ENCODE measurements at places on chromosomes 2 and 18.
A peak's percentile ranks its signal among the peaks of the same experiment; 100 is the strongest.

DNA sequence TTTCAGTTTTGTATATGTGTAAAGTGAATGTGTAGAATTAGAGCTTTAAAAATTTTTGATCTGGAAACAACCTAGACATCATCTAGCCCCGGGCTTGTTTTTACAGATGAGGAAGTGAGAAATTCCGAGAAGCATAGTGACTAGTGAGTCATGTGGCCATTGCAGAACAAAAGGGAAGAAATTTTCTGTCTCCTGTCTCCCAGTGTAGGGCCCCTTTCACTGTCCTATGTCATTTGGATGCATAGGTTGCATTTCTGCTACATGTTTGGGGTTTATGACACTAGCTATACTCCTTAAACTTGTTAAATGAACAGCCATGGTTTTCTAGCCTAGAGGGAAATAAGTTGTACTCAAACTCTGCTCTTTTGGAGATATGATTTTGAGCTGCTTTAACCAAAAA lies 84.6 kb downstream of the PLCL1 start:
- DNase-seq, result peak; percentile 11

DNA sequence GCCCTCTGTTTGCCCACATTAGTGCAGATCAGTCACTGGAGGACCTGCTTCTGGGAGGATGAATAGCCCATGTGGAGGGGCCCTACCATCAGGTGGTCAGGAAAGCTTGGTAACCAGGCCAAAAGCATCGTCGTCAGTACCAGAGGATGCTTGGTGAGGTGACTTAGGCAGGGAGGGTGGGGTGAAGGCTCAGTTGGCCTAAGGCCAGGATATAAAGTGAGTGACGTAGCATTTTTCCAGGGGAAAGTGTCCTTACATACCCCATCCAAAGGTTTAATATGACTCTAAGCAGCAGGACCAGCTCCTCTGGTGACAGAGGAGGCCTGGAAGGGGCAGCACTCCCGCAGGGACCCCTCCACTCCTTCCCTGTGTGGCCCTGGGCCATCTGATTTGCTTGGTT lies 27.7 kb upstream of the DNMT3A start:
- no peak for DNase-seq

DNA sequence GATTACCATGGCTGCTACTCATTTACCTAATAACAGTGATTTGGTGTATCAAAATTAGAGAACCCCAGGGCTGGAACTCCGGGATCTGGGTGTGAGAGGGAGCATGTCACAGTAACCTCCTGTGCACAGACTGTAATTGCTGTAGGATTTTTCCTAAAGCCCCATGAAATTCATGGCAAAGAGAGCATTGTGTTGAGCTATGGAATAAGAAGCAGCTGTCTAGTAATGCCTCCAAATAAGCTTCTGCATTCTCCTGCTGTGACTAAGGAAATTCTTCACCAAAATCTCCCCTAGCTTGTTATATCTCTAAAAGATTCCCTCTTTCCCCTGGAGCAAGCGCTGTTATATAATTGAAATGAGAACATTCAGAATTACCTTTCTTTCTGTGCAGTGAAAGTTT lies 158.1 kb upstream of the SPATS2L start:
- DNase-seq, result no peak

DNA sequence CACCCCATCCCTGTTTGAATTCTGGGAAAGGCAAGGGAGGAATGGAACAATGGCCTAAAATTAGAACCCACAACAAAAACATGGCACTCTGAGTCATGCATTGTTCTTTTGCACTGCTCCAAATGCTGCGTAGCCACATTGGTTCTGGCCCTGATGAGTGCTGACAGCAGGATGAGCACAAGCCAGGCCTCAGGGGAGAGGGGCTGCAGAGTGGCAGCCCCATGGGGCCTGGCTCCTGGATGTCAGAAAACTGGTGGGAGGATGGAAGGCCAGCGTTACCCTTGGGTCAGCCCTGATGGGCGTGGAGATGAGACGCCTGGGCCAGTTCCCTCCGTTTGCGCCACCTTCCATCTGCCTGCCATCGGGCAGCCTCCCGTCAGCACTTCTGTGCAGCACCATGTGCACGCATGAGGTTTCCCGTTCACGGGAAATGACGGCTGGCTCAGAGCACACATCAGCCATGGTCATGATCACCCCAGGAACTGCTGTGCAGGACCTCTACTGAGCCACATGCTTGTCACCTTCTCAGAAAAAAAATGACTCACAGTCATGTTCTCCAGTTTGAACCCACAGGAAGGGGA lies 65.6 kb downstream of the CYP26B1 start:
- no peak for DNase-seq

- DNase-seq, result no peak
These were observed 44.7 kb downstream of the WIPF1 start for GRCh38 chr2:174552880-174553279.

GRCh38 chr2:45315861-45316260 lies 295.2 kb downstream of the SRBD1 start:
- DNase-seq, result no peak

GRCh38 chr18:24456549-24456948 lies 3.9 kb upstream of the HRH4 start:
- no peak for DNase-seq

- DNase-seq, result no peak
These were observed 179.6 kb downstream of the SATB2 start for GRCh38 chr2:199278099-199278498.

DNA sequence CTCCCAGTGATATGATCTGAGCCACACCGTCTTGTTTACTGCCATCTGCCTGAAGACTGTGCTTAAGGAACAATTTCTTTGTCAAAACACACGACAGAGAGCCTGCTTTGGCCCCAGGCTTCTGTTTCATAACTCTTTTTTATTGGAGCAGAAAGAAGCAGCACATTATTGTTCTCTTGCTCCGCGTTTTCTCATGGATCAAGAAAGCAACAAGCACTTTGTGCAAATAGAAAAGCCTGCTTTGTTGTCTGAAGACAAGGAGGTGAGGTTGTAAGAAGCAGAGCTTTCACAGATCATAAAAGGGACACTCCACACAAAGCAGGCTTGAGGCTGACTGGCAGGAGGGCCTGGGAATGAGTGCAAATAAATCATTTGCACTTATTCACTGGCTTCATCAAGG lies 118.3 kb upstream of the FAM136A start:
- DNase-seq, result no peak

DNA sequence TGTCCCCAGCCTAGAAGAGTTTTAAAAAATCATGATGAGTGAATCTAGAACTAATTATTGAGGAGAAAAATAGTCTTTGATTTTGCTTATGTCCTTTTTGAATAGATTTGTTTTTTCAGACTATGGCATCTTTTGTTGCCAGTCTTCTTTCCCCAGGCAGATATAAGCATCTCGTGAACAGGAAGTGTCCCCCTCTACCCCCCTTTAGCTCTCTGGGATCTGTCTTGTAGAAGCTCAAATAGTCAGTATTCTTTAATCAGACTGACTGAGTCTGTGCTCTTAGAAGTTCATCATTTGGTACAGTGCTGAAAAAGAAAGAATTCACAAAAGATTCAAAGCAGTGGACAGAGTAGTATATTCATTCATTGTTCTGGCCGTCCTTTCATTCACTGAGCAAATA lies 10.4 kb downstream of the PRKCE start:
- no peak for DNase-seq

DNA sequence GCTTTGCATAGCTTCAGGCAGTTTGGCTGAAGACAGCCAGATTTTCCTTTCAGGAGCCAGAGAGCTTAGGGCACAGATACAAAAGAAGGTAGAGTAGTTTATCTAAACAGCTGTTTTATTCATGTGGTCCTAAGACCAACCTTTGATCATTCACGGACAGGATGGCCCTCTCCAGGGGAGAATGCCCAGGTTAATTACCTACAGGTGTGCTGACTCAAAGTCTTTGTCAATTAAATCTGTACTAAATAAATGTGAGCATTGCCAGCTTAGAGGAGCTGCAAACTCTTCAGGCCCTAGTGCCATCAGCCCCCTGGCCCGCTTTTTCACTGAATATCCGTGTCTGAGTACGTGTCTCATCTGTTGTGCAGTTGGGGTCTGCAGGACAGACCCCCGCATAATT lies 554.7 kb downstream of the NUP35 start:
- DNase-seq, result no peak

DNA sequence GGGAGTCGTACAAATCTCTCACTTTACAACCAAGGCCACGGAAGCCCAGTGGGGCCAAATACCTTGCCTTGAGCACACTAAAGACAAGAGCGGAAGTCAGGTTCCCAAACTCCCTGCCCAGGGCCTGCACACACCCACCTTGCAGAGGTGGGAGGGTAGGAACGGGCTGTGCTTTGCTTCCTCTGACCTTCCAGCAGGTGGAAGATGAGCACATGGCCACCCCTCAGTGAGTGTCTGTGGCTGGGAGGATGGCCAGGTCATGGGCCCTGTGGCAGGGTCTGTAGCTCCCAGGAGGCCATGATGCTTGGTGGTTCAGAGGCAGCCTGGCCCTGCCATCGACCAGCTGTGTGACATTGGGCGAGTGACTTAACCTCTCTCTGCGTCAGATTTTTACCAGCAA lies 218.2 kb downstream of the ZBTB7C start:
- DNase-seq, result no peak

GRCh38 chr18:71689416-71690160 lies 854.6 kb downstream of the CBLN2 start:
- DNase-seq, result no peak

- DNase-seq, result no peak
These were observed 32.4 kb downstream of the ORC2 start for GRCh38 chr2:200930947-200931626.

DNA sequence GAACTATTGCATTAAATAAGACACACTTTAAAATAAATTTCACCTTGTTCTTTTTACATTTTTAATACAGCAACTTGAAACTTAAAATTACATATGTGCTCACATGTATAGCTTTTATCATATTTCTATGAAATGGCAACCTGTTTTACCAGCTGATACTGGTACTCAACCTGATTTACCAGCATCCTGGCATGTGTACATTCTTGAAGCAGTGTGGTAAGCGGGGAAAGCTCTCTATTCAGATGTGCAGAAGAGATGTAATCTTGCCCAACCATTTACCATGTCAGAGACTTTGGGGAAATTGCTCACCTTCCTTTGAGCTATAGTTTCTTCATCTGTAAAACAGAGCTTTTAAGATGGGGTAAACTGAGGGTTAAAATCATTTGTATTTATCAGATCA lies 133.2 kb downstream of the CCDC148 start:
- DNase-seq, result no peak

GRCh38 chr2:71336802-71337201 lies 5.2 kb downstream of the ZNF638 start:
- DNase-seq, result no peak

- no peak for DNase-seq
These were observed 16.3 kb downstream of the PLEKHB2 start for GRCh38 chr2:131121464-131121863.

DNA sequence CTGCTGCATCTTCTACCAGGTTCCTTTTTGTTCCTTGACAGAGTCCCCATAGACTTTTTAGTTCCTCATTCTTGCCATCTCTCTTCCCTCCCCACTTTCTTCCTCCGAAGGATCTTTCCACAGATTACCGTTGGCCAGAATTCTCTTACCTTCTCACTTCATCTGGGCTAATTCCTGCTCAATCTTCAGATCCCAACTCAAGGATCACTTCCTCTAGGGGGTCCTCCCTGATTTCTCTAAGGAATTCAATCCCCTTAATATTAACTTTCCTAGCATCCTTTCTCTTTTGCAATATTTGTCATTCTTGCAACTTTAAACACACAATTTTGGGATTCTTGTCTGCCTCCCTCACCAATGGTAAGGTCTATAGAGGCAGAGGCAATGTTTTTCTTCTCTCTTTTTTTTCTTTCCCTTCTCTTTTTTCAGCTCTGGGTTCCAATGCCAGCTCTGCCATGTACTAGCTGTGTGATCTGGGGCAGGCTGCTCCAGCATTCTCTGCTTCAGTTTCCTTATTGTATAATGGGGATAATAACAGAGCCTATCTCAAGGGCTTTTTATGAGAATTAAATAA lies 5.4 kb upstream of the KCNE4 start:
- DNase-seq, result no peak

- no peak for DNase-seq
These were observed 1996.2 kb upstream of the PIK3C3 start for GRCh38 chr18:39958876-39959275.

- no peak for DNase-seq
These were observed 11.4 kb downstream of the UBE2F start for GRCh38 chr2:237978058-237978712.

GRCh38 chr18:49756135-49756534 lies 57.2 kb downstream of the ACAA2 start:
- DNase-seq, result no peak

DNA sequence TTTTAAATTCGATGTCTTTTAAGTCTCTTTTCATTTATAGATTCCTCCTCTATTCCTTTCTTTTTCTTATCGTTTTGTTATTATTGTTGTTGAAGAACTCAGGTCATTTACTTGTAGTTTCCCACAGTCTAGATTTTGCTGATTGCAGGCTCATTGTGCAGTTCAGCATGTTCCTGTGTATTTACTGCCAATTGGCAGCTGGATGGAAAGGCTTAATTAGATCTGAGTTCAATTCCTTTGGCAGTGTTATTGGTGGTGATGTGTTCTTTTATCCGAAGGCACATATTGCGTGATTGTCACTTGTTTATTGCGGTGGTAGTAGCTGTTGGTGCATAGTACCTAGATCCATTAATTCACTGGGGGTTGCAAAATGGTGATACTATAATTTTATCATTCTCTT lies 180.7 kb downstream of the BABAM2 start:
- DNase-seq, result no peak

GRCh38 chr2:190205657-190206056 lies 114.0 kb downstream of the HIBCH start:
- DNase-seq, result no peak

GRCh38 chr2:136874258-136874657 lies 108.9 kb downstream of the THSD7B start:
- peak; percentile 2 for DNase-seq

- no peak for DNase-seq
These were observed 44.4 kb upstream of the ACAA2 start for GRCh38 chr18:49857708-49858107.

GRCh38 chr2:11103984-11104793 lies 51.1 kb upstream of the SLC66A3 start:
- DNase-seq, result no peak

DNA sequence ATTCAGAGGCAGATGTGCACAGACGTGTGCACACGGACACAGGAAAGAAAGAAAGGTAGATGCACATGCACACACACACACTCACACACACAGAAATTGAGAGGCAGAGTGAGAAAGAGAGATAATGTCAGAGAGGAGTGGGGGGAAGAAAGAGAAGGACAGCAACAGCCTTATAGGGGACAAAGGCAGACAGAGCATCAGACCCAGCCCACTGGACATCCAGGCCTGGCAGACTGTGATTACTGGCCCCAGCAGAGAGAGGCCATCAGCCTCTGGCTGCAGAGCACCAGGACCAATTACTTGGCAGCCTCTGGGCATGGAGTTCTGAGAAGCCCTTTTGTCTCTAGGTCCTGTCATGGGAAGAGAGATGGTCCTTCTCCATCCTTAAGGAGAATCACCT lies 66.1 kb downstream of the C18orf54 start:
- no peak for DNase-seq

DNA sequence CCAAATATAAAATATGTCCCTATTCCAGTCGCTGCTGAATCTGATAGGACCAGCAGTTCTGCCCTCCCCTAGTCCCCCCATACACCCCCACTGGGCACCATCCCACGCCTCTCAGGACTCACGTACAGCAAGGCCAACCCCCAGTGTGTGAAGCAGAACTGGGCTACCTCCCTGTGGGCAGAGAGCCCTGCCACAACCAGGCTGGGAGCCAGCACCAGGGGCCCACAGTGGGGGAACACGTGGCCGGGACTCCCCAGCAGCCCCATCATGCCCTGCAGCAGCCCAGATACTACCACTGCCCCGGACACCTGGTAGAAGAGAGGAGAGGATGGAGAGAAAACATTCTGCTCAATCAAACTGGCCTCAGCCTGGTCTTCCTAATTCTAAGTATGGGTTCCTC lies 1.3 kb downstream of the SLC23A3 start:
- DNase-seq, result no peak

Data from SW 1271 (cell line).